ENCODE measurements at places on chromosomes 11 and 22. TPM values are rescaled to one million over a fixed set of nuclear protein-coding genes. Genes with fewer than 3 reads are reported as not detected.

The MIAT gene
- polyA plus RNA-seq: 0.27 TPM

The LIN7C gene
- polyA plus RNA-seq: 23.3 TPM

The SLC22A12 gene
- polyA plus RNA-seq: 5.6 TPM

The KCNQ1OT1 gene
- polyA plus RNA-seq: 2.7 TPM

The TREH gene
- polyA plus RNA-seq: 0.78 TPM

The C11orf42 gene
- polyA plus RNA-seq: 2.6 TPM

The CCDC188 gene
- 0.24 TPM for polyA plus RNA-seq

The MRGPRE gene
- polyA plus RNA-seq: not detected

The MYO18B gene
- polyA plus RNA-seq: 0.25 TPM

The APOBEC3G gene
- polyA plus RNA-seq: 8.5 TPM

The TMEM25 gene
- 24.5 TPM for polyA plus RNA-seq

The KDM4D gene
- polyA plus RNA-seq: 2.1 TPM

DNA sequence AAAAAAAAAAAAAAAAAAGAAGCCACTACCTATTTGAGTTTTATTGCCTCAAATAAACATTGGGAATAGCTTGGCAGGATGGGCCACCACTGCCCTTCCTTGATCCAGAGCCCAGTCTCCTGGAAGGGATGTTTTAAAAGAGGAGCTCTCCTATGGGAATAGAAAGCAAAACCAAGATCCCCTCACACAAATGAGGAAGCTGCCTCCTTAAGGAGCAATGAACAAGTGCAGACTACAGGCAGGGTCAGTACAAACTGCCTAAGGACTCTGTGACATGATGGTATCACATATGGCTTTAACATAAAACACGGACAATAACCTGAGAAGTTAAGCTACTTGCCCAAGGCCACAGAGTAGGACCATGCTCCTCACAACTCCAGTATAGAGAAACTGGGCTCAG, 120.8 kb downstream of the NAT10 start:
- no peak for DNase-seq

- no peak for DNase-seq
These were observed 377 bp upstream of the CCDC188 start for GRCh38 chr22:20151276-20151588.

DNA sequence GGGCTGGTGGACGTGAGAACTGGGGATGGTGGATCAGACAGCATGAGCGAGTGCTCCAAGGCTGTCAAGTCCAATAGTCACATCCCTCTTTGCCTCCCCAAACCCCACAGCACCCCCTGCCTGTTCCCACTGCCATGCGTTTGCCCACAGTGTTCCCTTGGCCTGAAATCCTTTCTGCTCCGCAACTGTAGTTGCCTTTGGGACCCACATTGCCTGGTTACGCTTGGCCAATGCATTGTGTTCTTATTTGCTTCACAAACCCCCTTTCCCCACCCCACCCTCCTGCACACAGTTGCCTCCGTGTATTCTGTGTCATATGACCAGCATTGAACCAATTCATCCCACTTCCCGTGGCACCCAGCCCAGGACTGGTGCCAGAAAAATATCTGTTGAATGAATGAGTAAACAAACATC, 2.1 kb upstream of the KIAA0930 start:
- no peak for DNase-seq

- DNase-seq: no peak
These were observed 314.2 kb upstream of the SORL1-AS1 start for GRCh38 chr11:121766991-121767390.

DNA sequence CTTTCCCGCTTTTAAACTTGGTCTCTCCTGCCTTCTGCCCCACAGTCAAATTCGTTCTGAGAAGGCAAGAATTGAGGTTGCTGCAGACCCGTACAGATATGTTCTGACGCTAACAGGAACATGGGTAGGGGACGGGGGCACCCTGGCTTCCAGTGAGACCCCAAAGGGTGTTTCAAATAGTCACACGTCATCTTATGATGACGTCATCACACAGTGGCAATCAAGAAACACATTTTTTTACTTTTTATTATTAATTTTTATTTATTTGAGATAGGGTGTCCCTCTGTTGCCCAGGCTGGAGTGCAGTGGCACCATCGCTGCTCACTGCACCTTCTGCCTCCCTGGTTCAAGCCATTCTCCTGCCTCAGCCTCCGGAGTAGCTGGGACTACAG, 22.9 kb upstream of the TESMIN start:
- no peak for DNase-seq

DNA sequence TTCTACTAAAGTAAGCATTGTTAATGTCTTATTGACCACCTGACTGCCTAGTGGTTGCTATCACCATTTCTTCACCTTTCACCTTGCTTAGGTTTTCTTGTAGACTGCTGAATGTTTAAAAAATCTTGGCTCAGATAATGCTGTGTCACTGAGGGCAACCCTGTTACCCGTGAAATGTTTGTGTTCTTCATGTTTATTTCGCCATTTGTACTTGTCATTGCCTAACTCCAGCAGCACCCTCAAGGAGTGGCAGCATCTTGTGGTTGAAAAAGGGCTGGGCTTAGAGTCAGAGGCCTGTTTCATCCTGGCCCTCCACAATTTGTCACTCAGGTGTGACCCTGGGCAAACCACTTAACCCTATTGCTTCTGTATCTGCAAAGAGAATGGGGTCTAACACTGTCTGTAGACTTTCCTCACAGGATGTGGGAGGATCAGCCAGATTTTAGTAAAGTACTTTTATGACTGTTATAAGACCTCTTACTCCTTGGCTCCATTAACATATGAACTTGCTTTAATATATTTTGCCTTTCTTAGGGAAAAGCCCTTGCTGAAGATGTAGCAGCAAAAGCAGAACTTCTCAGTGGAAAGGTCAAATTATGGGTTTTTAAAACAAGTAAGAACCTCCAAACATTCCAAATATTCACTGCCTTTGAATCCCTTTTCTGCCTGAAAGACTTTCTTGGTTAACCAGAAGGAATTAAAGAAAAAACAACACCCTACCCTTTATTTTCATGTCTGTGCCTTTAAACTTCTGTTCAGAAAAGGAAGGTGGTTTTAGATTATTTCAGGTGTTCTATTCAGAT, 154.5 kb upstream of the C11orf87 start:
- DNase-seq: no peak

GRCh38 chr11:44877571-44878497, 72.8 kb downstream of the TP53I11 start:
- no peak for DNase-seq

- no peak for DNase-seq
These were observed 13.6 kb downstream of the MUC2 start for GRCh38 chr11:1087961-1088926.

- no peak for DNase-seq
These were observed 55.4 kb upstream of the LINC01488 start for GRCh38 chr11:69425895-69426544.

- DNase-seq: no peak
These were observed 48.5 kb upstream of the HSPA8 start for GRCh38 chr11:123110397-123110796.

GRCh38 chr11:65315204-65315865, 669 bp downstream of the CDC42EP2 start:
- DNase-seq: no peak

- no peak for DNase-seq
These were observed 59.0 kb downstream of the PPP2R1B start for GRCh38 chr11:111707039-111707690.

DNA sequence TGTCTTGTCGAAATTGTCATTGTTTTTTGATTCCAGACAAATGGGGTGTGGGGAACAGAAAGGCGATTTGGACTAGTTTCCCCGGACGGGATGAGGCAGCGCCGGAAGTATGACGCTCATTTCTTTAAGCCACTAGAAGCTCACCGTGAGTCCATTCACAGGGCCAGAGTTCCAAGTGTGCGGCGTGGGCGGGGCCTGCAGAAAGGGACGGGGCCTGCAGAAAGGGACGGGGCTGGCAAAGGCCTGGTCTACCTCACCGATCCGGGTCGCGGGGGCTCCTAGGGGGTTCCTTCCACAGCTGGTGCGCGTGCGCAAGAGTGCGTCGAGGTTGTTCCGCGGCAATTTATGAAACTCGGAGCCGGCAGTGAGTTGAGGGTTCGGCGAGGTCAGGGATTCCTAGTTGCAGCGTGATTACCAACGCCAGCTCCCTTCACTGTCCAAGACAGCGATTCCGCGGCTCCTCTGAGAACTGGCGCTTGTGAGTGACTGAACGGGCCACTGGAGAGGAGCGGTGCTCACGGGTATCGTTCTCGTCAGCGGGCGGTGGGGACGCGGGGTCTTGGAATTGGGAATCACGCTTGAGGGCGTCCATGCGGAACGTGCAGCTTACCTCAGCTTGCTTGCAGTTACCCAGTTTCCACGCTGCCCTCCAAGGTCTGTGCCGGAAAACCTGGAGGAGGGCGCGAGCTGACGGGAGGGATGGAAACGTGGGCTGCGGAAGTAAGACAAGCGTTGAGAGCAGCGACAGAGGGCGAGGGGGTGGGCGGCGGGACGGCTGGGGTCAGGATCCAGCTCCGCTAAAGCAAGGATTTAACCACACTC, at the start of gene ZNF215:
TSS of gene ZNF215 (plus strand) at position 219 of the 822 bp plus-strand sequence. CDS start 5,847 bp downstream, outside the sequence.
- peak; percentile 34 for DNase-seq

GRCh38 chr22:42608823-42609361, 5.8 kb downstream of the POLDIP3 start:
- DNase-seq: no peak

- no peak for DNase-seq
These were observed 38.2 kb upstream of the PAMR1 start for GRCh38 chr11:35563484-35564244.

GRCh38 chr11:6556139-6556949, 47.1 kb downstream of the RRP8 start:
- DNase-seq: no peak

GRCh38 chr11:63985812-63986155, 454 bp upstream of the OTUB1 start:
- no peak for DNase-seq

- DNase-seq: no peak
These were observed 52.2 kb downstream of the IRAG1 start for GRCh38 chr11:10641177-10641911.

GRCh38 chr11:101323997-101324396, 194.4 kb upstream of the PGR start:
- DNase-seq: no peak

Measured in left renal cortex interstitium (tissue), 4 donors.